ENCODE measurements at places on chromosomes 5 and 9. TPM values are rescaled to one million over a fixed set of nuclear protein-coding genes. Genes with fewer than 3 reads are reported as not detected.

- DNase-seq, result peak; percentile 16
These were observed 28.8 kb downstream of the TCERG1 start for GRCh38 chr5:146475906-146476305.

GRCh38 chr5:148858547-148858946, 32.1 kb downstream of the ADRB2 start:
- DNase-seq, result peak; percentile 52

Gene GGTA1
- total RNA-seq, result 8.7 TPM

- DNase-seq, result no peak
These were observed 188.6 kb downstream of the CARTPT start for GRCh38 chr5:71907608-71908145.

GRCh38 chr5:3024126-3024525, 272.6 kb upstream of the IRX2 start:
- DNase-seq, result no peak

DNA sequence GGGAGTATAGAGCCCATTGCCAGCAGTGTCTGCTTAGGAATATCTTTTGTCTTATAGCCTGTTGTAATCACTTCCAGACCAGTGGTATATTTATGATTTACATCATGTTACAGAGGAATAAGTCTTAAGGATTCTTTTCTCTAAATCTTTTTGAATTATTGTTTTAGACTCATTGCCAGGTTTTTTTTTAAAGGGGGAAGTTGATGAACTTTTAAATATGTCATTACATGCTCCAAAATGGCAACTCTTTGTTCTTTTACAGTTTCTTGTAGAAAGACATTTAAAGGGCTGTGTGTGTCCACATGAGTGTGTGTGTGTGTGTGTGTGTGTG, 59.4 kb upstream of the NFIB start:
- DNase-seq, result no peak

Gene RXRA
- 23.3 TPM for total RNA-seq

- DNase-seq, result no peak
These were observed 156.6 kb downstream of the MPDZ start for GRCh38 chr9:13122756-13123369.

DNA sequence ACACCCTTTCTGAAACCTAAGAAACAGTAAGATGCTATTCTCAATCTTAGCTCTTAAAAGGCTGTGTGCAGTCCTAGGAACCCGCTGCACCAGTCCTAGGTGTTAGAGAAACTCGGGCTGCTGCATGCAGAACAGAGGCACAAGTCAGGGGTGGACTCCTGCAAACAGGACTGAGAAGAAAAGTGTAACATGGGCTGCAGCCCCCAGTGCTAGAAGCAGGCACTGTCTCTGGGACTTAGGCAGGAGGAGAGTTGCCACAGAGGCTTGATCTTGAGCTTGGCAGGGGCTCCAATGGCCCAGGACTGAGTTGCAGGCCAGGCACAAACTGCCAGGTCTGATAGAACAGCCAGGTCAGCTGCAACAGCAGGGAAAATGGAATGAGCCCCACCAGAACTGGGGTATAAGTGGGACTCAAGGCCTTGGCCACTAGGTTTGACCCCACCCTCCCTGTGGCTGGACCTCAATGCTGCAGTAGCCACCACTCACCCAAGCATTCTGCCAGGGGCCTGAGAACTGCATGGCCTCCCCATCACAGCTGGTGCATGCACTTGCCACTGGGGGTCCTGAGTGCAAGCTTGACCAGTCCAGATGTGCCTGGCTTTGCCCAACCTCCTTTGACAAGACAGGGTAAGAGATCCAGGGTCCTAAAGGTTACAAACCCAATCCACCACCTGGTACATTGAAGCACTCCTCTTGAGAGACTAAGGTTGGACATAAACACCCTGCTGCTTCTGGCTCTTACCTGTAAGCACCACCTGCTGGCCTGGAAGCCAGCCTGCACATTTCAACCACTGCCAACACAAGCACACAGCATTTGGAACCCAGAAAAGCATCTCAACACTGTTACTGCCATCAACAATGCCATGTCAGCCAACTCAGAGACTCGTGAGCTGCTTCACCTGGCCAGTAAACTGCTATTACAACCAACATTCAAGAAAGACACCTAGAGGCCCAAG, 103.3 kb downstream of the FBXL17 start:
- no peak for DNase-seq

Gene NTNG2
- 0.05 TPM for total RNA-seq

Measured in dermis blood vessel endothelial cell (primary cell).